Liver (tissue), 10 donors: ENCODE measurements at places on chromosomes 16 and 17.

- DNase-seq, result no peak
These were observed 20.2 kb downstream of the MBTPS1 start for GRCh38 chr16:84096447-84097005.

DNA sequence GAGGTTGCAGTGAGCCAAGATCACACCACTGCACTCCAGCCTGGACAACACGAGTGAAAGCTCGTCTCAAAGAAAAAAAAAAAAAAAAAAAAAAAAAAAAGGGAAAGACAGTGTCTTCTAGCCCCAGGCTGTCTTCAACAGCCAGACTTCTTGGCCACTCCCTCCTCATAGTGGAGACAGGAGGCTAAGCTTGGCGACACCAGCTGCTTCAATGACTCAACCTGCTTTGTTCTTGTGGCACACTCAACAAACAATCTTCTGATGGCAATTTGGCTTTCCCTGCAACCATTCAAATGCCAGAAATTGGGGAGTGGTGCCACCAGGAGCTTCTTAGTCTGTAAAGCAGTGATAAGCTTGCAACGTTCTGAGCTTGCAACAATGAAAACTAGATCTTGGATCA, 290.4 kb upstream of the DYNLRB2 start:
- no peak for DNase-seq

- no peak for DNase-seq
These were observed 4.2 kb downstream of the PLA2G15 start for GRCh38 chr16:68249371-68249770.

- DNase-seq, result no peak
These were observed 12.8 kb upstream of the ZNF23 start for GRCh38 chr16:71474864-71475263.

DNA sequence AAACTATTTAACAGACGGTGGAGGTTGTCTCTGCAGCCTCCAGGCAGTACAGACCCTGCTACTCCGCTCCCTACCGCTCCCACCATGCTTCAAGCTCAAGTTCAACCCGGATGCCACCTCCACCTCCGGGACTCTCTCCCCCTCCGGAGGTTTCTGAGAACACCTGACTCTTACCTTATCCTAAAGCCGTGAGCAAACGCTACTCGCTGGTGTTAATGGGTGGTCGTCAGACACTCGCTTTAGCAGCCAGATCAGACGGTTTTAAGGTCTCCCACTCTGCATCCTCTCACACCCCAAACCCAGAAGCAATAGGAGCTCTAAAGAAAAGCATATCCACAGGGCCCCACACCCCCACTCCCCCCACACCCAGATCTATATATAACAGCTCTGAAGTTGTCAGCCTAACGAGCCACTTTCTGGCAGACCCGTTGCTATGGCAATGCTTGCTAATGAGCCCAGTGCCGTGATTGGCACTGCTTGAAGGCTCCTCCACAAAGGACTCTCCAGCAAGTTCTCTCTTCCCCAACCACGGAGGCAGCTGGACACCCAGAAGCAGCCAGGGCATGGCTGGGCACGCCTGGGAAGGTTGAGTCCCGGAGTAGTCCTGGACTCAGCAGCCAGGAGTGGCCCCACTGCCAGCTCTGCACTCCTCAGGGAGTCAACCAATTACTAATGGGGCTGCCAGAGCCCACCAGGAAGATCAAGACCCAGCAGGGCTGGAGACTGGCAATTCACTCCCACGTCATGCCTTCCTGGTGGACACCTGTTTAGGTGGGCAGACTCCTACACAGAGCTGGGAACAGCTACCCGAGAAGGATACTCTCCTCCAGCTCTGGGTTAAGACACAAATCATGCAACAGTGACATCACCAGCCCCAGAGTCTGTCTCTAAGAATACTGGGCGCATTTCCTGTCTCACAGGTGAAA, 121.2 kb upstream of the RCVRN start:
- no peak for DNase-seq

GRCh38 chr17:63265526-63265925, 180.6 kb downstream of the CYB561 start:
- DNase-seq, result no peak

- DNase-seq, result no peak
These were observed 36.8 kb downstream of the MEAK7 start for GRCh38 chr16:84467709-84468108.

DNA sequence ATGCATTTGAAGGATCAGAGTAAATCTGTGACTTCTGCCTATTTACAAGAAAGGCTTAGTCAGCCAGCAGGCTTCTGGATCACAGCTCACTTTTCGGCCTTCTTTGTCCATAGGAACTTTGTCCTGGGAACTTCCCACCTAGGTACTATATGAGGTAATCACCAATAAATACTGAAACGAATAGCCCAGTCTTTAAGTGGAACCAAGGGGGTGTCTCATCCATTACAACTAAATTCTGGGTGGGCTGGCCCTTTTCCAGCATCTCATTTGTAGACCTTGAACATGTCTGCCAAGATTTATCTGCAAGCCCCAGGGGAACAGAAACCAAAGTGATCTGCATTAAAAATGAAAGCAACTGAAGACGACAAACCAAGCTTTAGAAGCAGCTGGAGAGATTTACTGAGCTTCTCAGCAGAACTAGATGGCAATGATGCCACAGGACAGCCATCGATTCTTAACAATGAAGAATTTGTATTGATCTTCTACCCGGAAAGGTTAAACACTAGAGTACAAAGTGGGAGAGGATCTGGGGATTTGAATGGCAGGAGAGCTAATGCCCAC, 55.5 kb downstream of the SNX11 start:
- DNase-seq, result no peak

GRCh38 chr17:42460371-42460770, 1.7 kb downstream of the ATP6V0A1 start:
- DNase-seq, result no peak

DNA sequence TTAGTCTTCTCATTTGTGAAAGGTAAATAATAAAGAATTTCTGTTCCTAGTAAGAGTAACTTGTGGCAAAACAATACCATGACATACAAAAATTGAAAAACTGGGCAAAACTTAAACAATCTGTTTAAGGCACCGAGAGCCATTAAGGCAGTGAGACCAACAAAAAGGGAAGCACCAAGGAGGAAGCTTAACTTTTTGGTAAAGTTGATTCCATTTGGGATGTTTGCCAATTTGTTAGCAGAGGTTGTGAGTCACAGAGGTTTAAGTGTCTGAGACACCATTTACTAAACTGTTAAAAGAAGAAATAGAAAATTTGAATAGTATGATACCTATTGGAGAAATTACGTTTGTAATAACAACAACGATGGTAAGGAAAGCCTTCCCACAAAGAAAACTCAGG, 4.9 kb downstream of the SLC35G3 start:
- no peak for DNase-seq

DNA sequence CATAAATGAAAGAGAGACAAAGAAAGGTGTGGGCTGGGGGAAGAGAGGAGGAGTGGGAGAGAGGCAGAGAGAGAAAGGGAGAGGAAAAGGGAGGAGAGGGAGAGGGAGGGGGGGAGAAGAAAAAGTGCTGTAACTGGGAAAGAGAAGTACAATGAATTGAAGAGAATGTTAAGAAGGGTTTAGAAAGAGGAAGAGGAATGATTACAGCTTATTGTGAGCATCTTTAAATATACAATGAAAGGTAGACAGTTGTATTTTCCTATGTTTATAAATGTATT, 229.1 kb upstream of the PMFBP1 start:
- no peak for DNase-seq

- no peak for DNase-seq
These were observed 3.8 kb upstream of the TMEM100 start for GRCh38 chr17:55726440-55726839.

DNA sequence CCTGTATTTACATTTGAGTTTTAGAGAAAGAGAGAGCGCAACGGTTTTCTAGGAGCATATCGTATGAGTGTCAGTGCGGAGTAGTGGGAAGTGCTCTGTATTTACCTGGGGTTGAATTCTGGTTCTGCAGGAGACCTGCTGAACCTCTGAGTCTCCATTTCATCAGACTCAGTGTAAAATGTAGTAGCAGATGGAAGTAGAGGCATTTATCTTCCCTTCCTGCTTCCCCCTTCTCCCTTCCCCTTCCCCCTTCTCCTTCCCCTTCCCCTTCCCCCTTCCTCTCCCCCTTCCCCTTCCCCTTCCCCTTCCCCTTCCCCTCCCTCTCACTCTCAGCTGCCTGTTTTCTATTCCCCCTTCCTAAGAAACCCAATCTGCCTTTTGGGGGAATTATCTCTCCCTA, 426.9 kb downstream of the NPIPA7 start:
- DNase-seq, result no peak

GRCh38 chr16:81616321-81617020, 162.6 kb upstream of the PLCG2 start:
- DNase-seq, result no peak

DNA sequence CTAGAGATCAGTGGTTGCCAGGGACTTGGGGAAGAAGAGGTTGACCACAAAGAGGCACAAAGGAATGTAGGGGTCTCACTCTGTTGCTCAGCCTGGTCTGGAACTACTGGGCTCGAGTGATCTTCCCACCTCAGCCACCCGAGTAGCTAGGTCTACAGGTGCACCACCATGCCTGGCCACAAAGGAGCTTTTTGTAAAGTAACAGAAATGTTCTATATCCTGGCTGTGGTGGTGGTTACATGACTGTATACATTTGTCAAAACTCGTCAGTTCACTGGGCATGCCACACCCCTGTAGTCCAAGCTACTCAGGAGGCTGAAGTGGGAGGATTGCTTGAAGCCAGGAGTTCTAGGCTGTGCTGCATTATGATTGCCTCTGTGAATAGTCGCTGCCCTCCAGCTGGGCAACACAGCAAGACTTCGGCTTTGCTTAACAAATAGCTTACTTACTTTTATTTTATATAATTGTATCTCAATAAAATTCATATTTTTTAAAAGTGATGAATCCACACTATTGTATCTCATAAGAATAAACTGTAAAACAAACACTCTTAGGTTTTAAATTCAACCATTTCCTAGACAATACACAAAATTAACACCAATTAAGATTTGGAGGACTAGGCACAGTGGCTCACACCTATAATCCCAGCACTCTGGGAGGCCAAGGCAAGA, 5.0 kb downstream of the SKA2 start:
- DNase-seq, result no peak

DNA sequence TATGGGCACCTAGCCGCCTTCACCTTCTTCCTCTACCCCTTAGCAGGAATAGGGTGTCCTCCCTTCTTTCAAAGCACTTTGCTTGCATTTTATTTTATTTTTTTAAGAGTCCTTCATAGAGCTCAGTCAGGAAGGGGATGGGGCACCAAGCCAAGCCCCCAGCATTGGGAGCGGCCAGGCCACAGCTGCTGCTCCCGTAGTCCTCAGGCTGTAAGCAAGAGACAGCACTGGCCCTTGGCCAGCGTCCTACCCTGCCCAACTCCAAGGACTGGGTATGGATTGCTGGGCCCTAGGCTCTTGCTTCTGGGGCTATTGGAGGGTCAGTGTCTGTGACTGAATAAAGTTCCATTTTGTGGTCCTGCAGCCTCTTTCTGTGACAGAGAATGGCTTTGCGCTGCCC, 4.6 kb downstream of the TMUB2 start:
- DNase-seq, result no peak

- DNase-seq, result peak; percentile 59
These were observed at the start of gene KCNAB3 for GRCh38 chr17:7929158-7930023. TSS of gene KCNAB3 (minus strand) at chr17:7929856. CDS start at chr17:7929435, 421 bp downstream.

GRCh38 chr16:58265480-58266052, 29.3 kb downstream of the PRSS54 start:
- no peak for DNase-seq

DNA sequence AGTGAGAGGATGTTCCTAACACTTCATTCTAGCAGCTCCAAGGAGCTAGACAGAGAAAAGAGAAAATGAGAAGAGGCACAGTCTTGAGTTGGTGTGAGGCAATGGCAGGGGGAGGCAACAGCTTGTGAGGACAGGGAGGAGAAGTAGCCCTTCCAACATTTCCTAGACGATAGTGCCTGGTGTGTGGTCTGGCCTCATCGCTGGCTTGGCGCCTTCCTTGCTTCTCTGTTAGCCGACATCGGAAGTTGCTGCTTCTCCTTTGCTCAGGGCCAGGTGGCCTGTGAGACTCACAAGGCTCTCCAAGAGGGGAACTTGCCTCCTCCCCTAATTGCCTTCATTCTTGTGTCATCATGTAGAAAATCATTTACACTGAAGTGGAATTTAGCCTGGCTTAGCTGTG, 208.7 kb downstream of the MAP2K4 start:
- DNase-seq, result no peak

DNA sequence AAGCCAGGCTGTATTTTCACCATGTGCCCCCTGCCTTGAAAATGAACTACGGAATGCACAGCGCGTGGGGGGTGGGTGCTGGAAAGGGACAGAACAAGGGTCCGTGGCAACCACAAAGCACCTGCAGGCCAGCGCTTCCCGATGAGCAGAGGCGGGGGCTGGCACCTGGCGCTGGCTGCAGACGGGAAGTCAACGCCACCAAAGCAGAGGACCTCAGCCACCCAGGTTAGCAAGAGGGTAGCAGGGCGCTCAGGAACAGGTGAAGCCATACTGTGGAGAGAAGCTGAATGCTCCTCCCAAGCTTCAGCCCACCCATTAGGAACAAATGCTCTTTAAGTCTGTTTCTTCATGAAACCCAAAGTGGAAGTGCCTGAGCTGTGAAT, 64.7 kb downstream of the KLHDC4 start:
- no peak for DNase-seq

DNA sequence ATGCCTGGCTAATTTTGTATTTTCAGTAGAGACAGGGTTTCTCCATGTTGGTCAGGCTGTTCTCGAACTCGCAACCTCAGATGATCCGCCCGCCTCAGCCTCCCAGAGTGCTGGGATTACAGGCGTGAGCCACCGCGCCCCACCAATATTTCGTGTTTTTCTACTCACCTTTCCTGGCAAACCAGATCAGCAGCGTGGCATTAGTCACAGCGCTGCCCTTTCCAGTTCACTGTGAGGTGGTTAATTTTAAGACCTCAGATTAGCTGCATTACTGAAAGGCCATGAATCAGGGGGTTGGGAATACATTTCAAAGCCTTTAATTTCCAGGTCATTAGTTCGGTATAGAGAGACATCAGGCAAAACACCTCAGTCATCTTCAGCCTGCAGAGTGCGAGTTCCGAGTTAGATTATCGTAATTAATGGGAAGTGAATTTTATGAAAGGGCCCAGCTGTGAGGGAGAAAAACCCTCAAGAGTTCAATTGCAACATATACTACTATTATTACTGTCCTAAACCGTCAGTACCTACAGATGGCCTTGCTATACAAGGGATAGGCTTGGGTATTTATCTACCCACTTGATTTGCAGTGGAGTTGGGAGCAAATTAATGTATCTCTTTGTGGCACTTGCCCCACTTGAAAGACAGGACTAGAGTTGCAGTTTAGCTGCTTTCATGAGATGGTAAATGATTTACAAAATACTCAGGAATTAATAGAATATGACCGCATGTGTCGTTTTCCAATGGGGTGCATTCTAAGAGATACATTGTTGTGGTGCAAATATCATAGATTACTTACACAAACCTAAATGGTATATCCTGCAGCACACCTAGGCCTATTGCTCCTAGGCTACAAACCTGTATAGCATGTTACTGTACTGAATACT, 2.1 kb upstream of the USP32 start:
- no peak for DNase-seq

DNA sequence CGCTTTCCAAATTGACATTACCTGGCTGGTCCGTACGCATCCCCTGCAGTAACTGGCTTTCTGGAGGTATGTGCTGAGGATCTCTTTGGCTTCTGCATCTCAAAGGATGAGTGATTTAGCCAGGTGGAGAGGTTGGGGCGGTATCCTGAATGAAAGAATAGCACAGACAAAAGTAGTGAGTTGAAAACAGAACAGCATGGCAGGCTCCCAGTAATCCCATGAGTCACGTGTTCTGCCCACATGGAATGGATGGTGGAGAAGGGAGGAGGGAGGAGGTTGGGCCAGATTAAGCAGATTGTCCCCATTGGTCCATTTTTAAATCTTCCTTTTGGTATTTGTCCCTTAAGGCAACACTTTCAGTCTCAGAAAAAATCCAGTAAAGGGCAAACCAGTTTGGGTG, 176.0 kb downstream of the WWOX start:
- DNase-seq, result no peak
